Cardiac atrium fibroblast (primary cell): ENCODE measurements at places on chromosomes 2 and 18. TPM values are rescaled to one million over a fixed set of nuclear protein-coding genes. Genes with fewer than 3 reads are reported as not detected.

Gene HAAO
- total RNA-seq, result not detected in 2 replicates

Gene NLRC4
- not detected in 2 replicates for total RNA-seq

Gene FABP1
- total RNA-seq, result not detected in 2 replicates

Gene HOXD9
- total RNA-seq, result not detected in 2 replicates

Gene MOB1A
- 68.8 and 85.4 TPM in 2 replicates for total RNA-seq
